Posterior vena cava (tissue), 2 donors: ENCODE measurements at places on chromosomes 6 and 20. TPM values are rescaled to one million over a fixed set of nuclear protein-coding genes. Genes with fewer than 3 reads are reported as not detected.

MROH8 gene
- 3.6 TPM for total RNA-seq

DNA sequence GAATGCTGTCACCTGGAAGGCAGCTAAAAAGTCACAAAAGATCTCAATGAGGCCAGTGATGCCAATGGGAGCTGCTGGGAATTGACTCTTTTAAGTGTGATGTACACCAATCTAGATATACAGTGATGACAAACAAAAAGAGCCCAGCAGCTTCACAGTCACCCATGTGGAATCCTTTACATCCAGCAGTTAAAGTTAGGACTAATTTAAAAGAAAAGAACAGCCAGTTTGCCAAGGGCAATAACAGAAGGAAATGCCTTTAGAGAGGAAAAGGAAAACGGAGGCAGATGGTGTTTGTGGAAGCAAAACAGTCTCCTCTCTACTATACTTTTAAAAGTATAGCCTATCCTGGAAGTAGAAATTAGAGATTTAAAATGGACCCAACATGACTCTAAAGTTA is 873.5 kb downstream of the EPHA7 start:
- DNase-seq = no peak

DNA sequence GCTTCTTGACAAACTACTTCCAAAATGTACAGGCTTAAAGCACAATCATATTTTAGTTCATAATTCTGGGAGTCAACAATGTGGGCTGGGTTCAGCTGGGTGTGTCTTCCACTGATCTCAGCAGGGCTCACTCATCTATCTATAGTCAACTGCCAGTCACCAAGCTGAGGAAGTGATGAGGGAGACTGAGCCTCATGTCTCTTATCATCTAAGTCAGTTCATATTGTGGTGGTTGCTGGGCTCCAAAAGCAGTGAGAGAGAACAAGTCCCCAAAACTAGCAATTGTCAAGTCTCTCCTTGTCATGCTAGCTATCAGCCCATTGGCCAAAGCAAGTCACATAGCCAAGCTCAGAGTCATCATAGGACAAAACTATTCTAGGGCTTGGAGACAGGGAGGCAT is 465.9 kb upstream of the ARID1B start:
- DNase-seq = no peak

DNA sequence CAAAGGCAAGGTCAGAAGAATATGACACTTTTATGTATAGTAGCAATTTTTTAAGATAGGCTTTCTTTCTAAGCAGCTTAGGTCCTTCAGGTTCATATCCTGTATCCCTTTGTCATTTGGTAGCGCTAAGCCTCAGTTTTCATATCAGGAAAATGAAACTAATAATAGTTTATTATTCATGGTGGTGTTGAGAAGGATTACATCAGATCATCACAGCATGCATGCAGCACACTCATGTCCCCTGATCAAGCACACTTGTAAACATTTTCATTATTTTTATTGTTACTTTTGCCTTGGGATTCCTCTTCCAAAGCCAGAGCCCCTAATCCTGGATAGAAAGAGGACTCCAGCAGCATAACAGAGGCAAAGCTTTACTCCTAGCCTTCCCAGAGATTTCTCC is 70.2 kb upstream of the ADGRF1 start:
- no peak for DNase-seq

DNA sequence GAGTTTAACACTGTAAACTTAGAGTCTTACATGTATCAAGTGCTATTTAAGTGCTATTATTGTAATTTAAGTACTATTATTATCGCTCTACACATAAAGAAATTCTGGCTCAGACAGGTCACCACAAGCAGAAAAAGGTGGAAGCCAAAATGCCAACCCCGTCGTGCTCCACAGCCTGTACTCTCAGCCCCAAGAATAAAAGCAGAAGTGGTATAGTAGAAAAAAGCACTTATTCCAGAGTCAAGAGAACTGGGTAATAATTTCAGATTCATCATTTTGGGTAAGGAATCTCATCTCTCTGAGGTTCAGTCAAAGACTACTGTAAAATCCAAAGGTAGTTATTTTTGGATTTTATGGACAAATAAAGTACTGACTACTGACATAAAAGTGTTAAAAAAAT is 943 bp downstream of the ZUP1 start:
- DNase-seq = no peak

DNAH8 gene
- 0.71 TPM for total RNA-seq

MICA gene
- total RNA-seq = 20.5 TPM

SMIM29 gene
- 19.0 TPM for total RNA-seq

- DNase-seq = no peak
These were observed 390.2 kb downstream of the TENT5A start for GRCh38 chr6:81362246-81362645.

BEND3 gene
- total RNA-seq = 1.5 TPM

DNA sequence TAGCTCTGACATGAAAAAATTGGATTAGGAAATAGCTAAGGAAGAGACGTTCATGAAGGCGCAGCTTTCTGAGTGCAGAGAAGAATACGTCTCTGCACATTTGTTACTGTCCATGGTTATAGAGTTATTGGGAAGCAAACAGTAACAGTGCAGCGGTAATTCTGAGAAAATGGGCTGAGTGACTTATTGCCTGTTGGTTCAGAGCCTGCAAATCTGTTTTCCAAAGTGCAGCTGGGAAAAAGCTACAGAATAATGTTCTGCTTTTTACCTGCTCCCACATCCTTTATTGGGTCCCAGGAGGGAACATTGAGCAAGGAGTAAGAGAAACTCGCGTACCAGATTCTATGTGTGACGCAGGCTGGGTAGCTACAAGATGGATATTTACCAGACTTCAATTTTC is 160.2 kb downstream of the BTBD3 start:
- no peak for DNase-seq

DNA sequence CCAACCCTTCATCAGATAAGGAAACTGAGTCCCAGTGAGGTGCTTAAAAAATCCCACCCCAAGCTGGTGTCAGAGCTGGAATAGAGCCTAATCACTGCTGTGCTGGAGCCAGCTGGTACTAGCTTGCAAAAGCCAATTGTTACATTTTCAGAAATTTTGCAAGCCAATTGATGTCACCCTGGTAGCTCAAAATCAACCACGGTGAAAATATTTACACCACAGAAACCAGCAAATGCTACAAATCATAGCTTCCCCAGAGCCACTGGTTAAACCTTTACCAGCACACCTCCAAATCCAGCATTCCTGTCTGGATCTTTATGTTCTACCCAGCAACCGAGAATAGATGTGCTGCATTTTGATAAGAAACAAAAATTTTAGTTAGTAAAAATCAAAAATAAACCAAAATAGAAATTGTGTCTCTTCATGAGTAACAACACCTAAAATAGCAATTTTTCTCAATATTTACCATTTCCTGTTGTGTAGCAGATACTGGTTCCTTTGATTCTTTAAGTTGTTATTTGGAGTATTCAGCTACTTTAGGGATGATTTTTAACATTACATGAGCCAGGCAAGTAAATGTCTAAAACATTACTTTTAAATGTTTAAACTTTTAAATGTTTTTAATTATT is 7.2 kb upstream of the LCA5 start:
- no peak for DNase-seq

DNA sequence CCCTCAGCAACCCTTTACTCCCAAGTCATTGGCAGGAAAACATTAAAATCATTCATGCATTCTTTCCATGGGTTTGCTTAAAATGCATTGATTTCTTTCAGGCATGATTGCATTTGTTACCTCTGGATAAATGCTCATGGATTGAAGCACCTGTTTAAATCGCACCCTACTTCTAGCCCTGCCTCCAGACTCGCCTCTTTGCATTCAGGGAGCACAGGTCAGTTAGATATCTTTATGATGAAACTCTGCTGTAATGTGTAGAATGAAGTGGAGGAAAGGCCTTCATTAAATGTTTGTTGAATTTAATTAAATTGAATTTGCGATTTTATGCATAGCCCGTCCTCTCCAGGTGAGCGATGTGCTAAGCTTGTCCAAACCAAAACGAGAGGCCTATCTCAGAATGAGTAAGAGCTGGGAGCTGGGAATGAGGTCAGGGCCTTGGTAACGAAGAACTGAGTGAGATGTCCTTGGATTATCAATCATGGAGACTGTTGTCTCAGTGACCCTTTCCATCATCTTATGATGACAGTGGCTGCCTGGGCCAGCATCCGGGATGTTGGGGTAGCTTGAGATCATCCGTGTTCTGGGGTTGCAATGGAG is 210.1 kb downstream of the SYNDIG1 start:
- peak; percentile 23 for DNase-seq
